ENCODE measurements at places on chromosomes 16 and 17.

DNA sequence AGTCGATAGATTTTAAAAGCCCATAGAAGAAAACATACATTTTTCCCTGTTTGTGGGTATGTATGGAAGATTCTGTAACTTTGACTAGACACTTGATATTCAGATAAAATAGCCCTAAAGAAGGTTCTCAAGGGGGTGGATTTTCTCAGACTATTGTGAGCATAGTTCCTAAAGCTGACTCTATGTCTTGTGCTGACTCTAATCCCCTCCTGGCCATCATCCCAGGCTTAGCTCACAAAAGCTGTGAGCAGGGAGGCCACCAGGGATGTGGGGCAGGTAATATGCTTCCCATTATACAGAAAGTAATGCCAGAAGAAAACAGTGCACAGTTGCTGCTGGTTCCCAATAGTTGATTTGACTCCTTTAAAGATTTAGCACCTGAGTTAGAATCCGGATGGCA, 32.0 kb downstream of the CDH13 start:
- no peak for DNase-seq

- DNase-seq: peak; percentile 90
Observed at GRCh38 chr17:72422505-72423285, 301.9 kb downstream of the SOX9 start.

DNA sequence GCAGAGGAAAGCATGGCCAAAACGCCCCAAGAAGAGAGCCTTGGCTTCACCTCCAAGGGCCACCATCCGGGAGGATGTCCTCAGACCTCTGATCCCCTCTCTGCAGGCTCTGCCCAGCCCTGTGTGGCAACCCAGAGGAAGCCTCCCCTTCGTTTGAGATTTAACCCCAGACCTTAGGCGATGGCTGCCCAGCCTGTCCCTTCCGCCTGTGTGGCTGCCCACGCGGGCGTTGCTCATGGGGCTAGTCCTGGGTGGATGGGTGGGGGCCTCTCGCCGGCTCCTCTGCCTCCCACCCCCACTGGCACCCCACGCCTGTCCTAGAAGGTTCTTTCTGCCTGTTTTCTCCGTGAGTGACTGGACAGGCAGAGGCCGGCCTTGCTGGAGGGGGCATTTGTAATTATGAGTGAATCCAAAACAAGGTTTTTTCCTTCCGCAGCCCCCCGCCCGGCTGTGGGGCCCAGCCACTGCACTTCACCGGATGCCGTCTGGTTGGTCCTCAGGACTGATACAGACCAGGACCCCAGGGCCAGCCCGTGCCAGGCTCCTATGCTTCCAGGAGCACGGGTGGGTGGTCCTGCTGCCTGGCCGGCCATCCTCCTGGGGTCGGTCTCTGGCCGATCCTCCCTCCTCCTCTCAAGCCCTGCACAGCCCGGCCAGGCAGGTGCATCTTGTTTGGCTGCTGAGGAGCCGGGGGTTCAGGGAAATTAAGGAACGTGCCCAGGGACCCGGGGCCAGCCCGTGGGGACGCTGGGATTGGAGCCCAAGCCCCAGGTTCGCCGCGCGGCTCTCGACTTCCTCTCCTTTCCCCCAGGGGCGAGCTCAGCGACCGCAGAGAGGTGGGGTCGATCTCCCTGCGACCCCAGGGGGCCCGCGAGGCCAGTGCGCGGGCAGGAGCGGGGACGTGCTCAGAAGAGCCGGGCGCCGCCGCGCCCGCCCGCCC, at the start of gene TMEM235:
Gene TMEM235 (plus strand): TSS at position 636 of the 940 bp plus-strand sequence. CDS start 393 bp downstream, outside the sequence.
- DNase-seq: no peak

DNA sequence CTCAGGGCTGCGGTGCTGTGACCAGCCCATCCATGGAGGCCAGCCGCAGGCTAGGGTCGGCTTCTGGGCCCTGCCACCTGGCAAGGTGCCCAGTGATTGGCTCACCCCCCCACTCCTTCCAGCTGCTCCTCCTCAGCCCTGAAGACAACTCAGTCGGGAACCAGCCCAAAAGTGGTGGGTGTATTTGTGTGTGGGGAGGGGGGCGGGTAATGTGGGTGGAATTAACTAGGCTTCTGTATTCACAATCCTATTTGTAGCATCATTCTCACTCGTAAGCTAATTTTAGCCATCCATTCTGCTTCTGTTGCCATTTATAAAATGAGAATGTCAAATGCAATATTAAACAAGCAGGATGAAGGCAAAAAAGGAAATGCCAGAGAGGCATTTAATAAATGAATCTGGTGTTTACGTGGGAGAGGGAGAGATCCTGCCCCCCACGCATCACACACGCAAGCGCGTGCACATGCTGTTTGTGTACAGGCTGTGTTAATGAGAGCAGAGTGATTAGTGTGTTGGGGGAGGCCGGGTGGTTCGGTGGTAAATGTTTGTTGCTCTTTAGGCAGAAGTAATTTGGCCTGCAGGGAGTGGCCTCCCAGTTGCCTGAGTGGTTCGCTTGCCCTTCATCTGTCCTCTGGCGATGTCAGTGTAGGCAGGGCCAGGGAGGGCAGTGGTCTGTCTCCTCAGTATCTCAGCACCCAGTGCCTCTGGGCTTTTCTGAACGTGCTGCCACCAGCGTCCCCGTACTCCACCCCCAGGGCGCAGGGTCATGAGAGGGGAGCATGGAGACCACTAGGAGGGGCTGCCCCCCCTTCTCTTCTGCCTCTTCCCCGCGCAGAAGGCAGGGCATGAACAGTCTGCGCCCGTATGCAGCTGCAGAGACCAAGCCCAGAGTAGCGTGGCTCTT, 140.1 kb downstream of the CCDC182 start:
- peak; percentile 68 for DNase-seq

GRCh38 chr17:74842599-74843351, 16.9 kb downstream of the GRIN2C start:
- peak; percentile 65 for DNase-seq

GRCh38 chr17:76004750-76005262, 4.2 kb downstream of the CDK3 start:
- DNase-seq: no peak

GRCh38 chr17:56184650-56185049, 31.4 kb downstream of the ANKFN1 start:
- no peak for DNase-seq

DNA sequence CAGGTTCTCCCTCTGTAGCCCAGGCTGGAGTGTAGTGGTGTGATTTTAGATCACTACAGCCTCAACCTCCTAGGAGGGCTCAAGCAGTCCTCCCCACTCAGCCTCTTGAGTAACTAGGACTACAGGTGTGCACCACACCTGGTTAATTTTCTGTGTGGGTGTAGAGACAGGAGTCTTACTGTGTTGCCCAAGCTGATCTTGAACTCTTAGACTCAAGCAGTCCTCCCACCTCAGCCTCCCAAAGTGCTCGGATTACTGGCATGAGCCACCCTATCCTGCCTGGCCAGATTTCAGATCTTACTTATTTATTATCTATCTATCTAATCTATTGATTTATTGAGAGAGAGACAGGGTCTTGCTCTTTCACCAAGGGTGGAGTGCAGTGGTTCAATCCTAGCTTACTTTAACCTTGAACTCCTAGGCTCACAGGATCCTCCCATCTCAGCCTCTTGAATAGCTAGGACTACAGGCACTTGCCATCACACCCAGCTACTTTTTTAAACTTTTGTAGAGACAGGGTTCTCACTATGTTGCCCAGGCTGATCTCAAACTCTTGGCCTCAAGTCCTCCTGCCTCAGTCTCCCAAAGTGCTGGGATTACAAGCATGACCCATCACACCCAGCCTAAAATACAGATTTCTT, 61.8 kb downstream of the TUBD1 start:
- DNase-seq: no peak

DNA sequence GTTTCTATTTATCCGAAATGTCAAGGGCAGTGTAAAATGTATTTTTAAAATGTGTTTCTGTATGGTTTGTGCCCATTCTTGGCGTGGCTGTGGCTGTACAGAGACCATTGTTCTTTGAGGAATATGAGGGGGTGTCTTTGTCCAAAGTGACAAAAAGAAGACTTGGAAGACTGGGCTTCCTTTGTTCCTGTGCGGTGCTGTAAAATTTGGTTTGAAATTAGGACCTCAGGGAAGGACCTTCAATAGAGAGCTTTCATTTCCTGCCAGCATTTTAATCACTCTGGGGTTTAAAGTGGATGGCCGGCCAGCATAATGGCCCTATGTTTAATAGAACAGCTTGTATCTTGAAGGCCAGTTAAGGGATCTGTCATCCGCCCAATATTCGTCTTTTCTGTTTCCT, 190.1 kb upstream of the TBX2 start:
- DNase-seq: no peak

- no peak for DNase-seq
Observed at GRCh38 chr16:79869304-79870015, 268.9 kb upstream of the MAF start.

GRCh38 chr17:28746611-28747050, 2.8 kb downstream of the TRAF4 start:
- no peak for DNase-seq

- DNase-seq: no peak
Observed at GRCh38 chr16:82638095-82638798, 11.5 kb downstream of the CDH13 start.

DNA sequence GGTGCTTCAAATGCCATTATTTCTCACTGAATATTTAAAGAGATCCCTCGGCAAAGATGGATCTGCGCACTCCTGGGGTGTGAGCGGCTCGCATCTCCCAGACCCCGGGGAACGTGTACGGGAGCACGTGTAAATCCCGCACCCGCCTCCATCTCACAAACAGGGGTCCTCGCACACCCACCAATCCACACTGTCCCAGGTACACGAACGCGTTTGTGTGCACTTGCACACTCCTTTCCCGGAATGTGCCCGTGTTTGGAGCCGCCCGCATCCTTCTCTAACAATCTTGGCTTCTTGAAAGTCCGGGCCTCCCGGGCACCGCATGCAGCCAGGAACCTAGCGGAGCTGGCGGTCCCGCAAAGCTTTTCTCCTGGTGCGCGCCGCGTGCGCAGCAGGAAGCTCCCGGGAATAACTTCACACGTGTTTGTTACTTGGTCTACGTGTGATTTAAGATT, 2.5 kb upstream of the SALL1 start:
- no peak for DNase-seq

GRCh38 chr17:15893658-15894024, 51.3 kb upstream of the ADORA2B start:
- no peak for DNase-seq

- DNase-seq: no peak
Observed at GRCh38 chr16:75097941-75098901, 18.4 kb downstream of the LDHD start.

GRCh38 chr17:39104046-39104445, 47.4 kb downstream of the PLXDC1 start:
- no peak for DNase-seq

DNA sequence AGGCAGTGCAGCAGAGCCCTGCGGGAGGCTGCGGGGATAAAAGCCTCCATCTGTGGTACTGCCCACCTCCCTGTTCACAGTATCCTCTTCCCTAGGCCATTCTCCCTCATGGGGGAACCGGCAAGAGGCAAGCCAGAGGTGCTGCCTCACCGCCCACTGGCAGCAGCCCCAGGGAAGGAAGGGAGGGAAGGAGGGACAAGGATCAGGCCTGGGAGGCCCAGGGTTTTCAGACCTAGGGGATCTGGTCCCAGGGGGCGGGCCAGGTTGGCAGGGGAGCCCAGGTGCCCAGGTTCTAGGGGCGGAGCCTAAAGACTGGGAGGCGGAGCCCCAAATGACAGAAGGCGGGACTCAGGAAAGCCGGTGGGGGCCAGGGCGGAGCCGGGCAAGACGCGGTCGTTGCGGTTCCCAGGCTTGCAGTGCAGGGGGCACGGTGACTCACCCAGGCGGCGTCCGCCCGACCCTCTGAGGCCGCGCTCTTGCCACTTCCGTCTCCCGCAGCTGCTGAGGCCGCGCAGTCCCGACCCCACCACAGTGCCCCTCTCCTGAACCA, 3.0 kb upstream of the MTMR4 start:
- no peak for DNase-seq

GRCh38 chr16:62298600-62298999, 262.4 kb upstream of the CDH8 start:
- no peak for DNase-seq

DNA sequence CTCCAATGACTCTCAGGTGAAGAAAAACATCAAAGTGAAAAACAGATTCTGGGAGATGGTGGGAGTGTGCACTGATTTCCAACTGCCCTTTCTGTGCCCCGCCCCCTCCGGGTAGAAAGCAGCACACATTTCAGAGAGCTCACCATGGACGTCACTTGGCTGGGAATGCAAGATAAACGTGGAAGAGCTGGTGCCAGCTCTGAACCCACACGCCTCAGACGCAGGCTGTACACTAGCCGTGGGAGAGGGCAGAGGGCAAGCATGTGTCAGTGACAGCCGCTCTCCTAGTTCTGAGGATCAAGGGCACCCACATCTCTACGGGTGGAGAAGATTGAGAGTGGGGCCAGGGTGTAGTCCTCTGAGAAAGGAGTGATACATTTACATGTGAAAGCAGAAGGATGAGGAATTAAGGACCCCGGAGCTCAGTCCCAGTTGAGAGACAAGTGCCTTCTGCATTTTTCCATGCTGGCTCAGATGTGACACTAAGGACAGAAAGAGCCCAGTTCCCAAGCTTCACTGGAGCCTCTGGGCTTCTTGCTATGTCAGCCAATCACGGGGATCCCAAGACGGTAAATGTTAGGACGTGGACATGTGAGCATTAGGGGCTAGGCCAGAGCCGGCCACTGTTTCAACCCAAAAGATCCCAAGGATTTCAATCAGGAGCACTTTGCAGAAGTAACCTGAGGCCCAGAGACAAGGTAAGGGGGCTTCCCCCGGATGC, 101.3 kb downstream of the ZFHX3 start:
- DNase-seq: peak; percentile 75

DNA sequence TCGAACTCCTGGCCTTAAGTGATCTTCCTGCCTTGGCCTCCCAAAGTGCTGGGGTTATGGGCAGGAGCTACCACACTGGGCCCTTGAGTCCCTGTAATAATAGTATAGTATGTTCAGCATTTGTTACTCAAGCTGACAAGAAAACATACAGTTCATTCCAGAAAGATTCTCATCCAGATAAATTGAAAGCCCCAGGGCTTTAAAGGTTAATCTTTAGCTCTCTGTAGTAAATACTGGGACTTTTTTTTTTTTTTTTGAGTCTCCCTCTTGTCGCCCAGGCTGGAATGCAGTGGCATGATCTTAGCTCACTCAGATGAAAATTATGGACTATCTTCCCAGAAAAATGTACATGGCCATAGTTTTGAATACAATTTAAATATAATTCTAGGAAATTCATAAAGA, 11.0 kb downstream of the BRCA1 start:
- no peak for DNase-seq

GRCh38 chr16:27384425-27384824, 17.5 kb upstream of the IL21R start:
- DNase-seq: no peak

All from right atrium auricular region (tissue), 2 donors.